HTR-8/SVneo (cell line): ENCODE measurements at places on chromosomes 2 and 18.

- DNase-seq = no peak
These were observed 79.0 kb upstream of the TAF1B start for GRCh38 chr2:9764153-9764778.

DNA sequence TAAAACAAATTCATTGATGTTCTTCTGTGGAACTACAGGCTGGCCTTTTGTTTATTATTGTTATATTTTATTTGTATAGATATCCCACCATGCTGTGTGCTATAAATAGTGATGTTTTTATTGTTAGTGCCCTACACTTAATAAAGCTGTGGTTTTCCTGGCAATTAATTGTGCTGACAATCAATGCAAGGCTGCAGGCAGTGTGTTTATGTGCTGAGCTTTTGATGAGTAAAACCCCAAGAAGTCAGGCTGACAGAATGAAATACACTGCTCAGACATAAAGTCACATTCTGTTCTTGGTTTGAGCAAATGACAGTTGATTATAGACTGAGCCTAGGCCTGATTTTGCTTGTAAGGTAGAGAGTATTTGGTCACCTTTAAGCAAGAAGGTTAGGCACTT lies 362.7 kb downstream of the CPS1 start:
- DNase-seq = no peak

- DNase-seq = no peak
These were observed 143.9 kb downstream of the NCK2 start for GRCh38 chr2:105888625-105889024.

DNA sequence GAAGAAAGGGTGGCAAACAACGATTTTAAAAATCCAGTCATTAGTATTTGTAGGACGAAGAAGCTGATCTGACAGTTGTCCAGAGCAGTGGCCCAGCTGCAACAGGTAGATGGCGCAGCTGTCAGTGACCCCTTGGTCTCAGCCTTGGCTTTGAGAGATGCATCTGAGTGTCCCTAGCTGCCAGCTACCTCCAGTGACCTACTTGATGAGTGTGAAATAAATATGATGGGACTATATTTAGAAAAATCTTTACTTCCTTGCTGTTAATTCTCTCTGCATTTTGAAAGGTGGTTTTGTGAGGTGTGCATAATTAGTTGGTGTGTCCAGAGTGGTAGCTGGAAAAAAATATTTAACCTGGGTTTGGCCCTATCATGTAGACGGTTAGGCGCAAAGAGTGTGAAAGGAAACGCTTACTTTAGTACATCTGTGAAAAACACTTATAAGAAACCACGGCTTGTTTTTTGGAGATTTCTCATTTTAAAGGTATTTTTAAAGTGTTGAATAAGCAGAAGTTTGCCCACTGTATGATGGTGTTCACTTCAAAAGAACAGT lies 963 bp downstream of the INPP1 start:
- peak; percentile 56 for DNase-seq

DNA sequence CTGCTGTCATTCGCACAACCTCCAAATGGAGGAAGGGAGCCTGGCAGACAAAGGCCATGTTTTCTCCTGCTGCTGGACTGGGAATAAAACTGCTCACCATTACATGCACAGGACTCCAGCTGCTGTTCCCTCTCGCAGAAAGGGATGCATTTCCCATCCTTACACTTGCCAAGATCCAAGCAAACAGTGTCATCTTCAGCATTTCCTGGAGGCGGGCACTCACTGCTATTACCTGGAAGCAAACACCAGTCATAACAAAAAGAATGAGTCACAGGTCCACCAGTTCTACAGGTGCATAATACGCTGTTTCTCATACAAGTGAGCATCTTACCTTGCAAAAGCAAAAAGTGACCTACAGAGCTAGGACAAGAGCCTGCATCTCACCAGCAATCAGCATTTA lies 22.7 kb downstream of the IAH1 start:
- DNase-seq = no peak

- DNase-seq = no peak
These were observed 112.1 kb upstream of the ATP8B1 start for GRCh38 chr18:57915248-57915647.

GRCh38 chr2:152015552-152015951 lies 83.3 kb downstream of the CACNB4 start:
- no peak for DNase-seq

DNA sequence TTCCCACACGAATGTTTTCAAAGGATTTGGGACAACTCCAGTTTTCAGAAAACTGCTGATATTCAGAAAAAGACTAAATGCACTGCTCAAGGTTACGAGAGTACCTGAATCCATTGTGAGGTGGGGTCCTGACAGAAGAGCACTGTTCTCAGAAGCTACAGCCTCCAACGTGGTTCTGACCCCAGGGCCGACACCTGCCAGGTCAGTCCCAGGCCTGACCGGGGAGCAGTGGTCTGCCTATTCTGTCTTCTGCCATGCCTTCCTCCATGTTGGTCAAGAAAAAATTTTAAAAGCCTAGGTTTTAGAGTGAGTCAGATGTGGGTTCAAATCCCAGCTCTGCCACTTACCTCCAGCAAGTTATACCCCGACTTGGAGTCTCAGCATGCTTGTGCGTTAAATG lies 212.3 kb downstream of the BCL11A start:
- DNase-seq = no peak

DNA sequence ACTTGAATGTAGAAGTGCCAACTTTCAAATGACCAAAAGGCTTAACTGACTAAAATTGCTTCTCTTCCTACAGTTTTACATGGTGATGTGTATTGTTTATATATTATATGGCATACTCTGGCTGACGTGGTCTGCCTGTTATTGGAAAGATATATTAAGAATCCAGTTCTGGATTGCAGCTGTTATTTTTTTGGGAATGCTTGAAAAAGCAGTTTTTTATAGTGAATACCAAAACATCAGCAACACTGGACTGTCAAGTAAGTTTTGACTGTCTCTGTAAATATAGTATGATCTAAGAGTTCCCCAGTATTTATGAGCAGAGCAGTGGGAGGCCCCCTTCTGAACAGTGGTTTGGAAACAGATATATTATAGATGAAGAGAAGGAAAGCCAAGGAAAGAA lies 26.2 kb downstream of the TMEM87B start:
- DNase-seq = no peak

DNA sequence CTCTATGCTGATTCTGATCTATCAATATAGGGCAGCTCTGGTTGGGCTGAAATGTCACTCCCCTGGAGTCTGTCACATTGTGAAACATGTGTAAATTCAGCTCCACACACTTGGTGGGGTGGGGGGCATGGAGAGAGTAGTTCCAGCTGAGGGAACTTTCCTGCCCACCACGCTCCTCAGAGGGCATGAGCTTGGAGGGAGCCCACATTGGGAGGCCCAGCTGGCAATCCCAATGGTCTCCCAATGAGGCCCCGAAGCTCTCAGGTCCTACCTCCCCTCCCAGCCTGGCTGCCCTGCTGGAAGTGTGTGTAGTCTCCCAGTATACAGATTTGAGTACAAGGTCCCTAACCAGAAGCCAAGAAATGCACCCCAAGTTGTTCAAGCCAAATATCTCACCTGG lies 31.5 kb downstream of the GYPC start:
- no peak for DNase-seq

DNA sequence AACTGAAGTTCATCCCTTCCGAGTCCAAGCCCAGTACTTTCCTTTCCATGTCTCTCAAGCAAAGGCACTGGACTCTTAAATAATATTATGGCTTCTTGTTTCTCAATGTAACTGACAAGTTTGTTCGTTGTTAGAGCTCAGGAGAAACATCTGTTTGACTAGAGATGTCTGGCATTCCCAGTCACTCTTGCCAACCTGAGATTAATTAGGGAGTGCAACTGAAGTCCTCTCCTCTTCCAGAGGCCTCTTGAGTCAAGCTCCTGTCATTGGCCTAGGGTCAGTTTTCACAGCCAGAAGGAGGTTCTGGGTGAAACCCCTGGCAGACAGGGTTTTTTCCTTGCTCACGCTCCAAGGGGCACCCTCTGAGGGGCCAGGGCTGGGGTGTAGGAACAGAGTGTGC lies 196.1 kb downstream of the AGPS start:
- DNase-seq = no peak

GRCh38 chr2:221517696-221518151 lies 54.4 kb downstream of the EPHA4 start:
- peak; percentile 34 for DNase-seq

DNA sequence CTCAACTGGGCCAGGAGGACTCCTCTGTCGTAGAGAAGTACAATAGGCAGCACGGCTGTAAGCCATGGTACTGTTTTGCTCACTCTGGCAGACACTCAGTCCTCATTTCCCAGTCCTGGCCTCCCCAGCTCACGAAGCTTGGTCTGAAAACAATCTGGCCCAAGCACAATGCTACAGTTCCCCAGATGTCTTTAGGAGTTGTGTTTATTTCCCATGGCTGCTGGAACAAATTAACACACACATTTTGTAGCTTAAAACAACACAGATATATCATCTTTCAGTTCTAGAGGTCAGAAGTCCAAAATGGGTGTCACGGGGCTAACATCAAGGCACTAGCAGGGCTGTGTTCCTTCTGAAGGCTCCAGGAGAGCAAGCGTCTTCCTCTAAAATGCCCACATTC lies 13.0 kb downstream of the FABP1 start:
- no peak for DNase-seq

DNA sequence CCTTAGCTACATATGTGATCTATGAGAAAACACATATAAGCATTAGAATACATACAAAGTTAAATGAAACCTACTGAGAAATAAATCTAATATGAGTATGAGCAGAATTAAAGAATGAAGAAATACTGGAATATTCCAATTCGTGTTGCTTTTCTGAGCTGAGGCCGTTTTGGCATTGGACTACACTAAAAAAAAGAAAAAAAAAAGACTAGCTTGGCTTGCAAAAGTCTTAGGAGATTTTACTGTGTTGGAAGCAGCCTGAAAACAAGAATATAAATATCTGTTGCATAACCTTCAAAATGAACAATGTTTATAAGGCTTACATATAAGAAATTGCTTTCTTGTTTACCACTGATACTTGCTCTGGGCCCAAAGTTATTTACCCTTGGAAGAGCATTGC lies 562.8 kb downstream of the TMEM182 start:
- no peak for DNase-seq

GRCh38 chr2:181911830-181912229 lies 20.3 kb downstream of the ITPRID2 start:
- DNase-seq = no peak

DNA sequence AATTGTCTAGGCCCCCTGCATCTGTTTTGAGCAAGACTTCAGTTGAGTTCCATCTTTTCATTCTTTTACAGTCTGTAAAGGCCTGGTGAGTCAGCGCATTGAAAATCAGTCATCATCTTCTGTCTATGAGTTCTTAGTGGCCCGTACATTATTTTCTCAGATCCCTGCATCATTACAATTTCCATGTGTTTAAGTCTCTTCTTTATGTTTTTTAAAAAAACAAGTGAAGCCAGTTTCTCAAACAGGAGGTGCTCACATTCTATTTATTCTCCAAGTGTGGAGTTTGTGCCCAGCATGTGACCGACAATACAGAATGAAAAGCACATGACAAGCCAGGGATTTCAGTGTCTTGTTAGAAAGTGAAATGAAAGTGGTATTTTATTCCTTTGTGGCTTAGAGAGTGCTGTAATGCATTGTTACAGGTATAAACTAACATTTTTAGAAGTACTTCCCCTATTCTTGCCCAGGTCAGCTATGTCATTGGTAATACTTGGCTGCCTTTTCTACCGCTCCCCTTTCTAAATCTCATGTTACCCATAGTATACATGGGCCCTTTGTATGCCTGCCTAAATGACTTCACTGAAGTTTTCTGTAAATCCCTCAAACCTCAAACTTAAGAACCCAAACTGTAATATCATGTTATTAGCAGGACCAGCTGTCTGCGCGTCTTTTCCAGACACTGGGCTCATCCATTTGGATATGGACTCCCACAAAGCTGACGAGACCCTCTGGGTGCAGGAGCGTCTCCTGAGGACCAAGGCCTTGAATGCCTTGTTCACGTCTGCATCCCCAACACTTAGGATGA lies 67.6 kb downstream of the FEZ2 start:
- no peak for DNase-seq

- no peak for DNase-seq
These were observed 239.2 kb upstream of the HS6ST1 start for GRCh38 chr2:128557831-128558241.

GRCh38 chr2:48197618-48198017 lies 291.3 kb upstream of the FBXO11 start:
- no peak for DNase-seq

DNA sequence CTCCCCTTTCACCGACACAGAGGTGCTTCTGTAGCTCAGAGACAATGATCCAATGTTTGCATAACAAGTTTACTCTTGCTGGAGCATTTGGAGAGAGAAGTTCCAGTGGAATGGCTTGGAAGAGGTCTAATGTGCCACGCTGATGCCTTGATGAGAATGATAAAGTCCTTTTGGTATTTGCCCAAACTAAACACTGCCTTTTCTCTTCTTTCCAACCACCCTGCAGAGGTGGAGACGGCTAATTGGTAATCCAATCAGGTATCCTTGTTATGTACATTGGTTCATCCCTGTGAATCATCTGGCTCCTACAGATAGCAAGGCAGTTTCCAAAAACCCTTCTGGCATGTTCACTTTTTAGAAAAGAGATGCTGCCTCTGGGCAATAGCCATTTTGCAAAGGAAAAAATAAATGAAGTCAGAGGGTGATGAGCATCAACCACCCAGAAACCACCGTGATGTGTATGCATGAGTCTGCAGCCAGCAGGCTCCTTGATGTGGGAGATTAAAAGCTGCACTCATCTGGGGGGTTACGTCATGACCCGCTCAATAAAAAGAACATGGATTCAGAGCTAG lies 40.6 kb downstream of the KIAA2012 start:
- no peak for DNase-seq

DNA sequence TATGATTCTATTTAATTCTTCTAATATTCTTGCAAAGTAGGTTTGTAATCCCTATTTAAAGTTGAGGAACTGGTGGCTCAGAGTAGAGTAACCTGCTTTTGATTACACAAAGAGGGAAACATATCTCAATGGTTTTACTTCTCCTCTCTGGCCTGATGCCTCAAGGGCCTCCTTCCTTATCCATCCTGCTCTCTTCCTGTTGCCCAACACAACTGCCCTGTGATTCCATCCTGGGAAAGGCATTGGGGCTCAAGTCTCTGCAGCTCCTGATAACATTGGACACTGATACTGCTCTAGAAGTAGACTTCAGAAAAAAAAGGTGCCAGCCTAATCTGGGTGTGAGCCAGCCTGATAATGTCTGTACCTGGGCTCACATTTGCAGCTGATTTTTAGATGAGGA lies 75.8 kb downstream of the RDH14 start:
- DNase-seq = no peak
